ENCODE measurements at places on chromosomes 7 and 10.

- DNase-seq, result no peak
Measured at GRCh38 chr7:17027143-17027788, 145.5 kb upstream of the AGR3 start.

GRCh38 chr7:136079478-136079892 lies 102.3 kb upstream of the MTPN start:
- DNase-seq, result no peak

GRCh38 chr10:95472304-95473088 lies 88.7 kb downstream of the SORBS1 start:
- no peak for DNase-seq

DNA sequence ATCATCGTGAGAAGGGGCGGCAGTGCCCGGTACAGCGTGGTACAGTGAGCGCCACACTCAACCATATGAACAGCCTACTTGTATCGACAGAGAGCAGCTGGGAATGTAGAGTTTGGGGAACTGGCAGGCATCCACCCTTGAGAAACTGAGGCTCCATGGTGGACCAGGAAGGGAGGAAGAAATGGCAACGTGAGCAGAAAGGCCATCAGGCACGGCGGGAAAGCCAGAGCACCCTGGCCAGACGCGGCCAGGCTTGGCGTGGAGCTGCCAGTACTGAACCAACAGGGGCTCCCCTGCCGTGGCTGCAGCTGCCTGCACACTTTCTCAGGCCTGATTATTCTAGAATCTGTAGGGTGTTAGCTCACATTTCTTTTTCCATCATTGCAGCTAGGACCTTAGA lies 442.3 kb downstream of the PTPRN2 start:
- no peak for DNase-seq

GRCh38 chr7:114986190-114987180 lies 64.6 kb downstream of the MDFIC start:
- DNase-seq, result no peak

DNA sequence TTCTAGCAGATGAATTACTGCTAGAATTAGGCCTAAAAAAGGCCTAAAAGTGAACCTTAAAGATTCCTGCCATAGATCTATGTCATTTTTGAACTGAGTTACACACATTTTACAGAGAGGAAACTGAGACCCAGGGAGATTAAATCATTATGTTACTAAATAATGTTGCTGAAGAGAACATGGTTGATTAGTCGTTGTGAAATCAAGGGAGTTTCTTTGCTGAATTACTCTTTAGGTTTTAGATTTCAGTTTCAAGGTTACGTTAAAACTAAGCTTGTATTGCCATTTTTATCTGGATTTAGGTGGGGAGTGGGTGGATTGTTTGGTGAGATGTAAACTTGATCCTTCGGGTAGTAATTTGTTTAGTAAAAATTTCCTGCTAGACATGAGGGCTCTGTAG lies 21.3 kb downstream of the CDK14 start:
- no peak for DNase-seq

- DNase-seq, result no peak
Measured at GRCh38 chr10:7546385-7546967, 120.3 kb downstream of the ITIH5 start.

DNA sequence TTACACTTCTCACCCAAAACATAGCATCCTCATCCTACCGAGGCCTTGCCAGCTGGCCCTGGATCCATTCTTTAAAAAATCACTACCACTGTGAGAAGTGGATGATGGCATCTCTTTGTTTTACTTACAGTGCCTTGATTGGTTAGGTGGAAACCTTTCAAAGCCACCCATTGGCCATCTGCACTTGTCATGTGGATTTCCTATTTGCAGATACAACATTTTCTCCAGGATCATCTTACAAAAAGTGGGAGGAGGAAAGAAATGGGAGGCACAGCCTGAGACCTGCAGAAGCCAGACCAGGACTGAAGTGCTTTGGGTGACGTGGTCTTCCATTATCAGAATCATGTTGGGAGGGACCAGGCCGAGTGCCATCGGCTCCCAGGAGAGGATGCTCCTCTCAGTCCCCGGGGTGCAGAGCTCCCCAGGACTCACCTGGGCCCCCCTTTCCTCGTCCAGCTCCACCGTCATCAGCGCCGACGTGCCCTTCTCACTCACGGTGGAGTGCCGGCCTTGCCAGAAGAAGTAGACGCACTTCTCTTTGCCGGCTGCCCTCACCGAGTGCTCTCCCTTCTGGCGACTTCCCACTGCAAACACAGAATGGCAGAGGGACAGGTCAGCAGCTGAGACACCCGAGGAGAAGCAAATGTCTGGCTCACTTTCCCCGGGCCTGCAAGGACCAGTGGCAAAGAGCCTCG lies 161.2 kb downstream of the SVIL start:
- no peak for DNase-seq

GRCh38 chr10:25934621-25935139 lies 651 bp downstream of the MYO3A start:
- DNase-seq, result no peak

- no peak for DNase-seq
Measured at GRCh38 chr10:94496010-94496409, 49.6 kb upstream of the HELLS start.

DNA sequence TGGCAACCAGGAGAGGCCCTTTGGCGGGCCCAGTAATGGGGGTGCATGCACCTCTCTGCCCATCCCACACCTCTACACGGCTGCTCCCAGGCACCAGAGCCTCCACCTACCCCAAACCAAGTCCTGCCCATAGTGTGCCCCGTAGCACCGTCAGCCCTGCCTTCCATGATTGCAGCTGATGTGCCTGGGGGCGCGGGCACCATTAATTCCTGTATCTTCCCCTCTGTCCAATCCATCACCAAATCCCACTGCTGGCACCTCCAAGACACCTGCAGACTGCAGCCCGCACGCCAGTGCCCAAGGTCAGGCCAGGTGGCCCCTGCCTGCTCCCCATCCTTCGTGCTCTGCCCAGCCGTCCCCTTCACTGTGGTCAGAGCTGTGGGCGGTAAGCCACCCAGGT lies 533.0 kb downstream of the PTPRN2 start:
- DNase-seq, result no peak

GRCh38 chr7:90797596-90797995 lies 201.5 kb downstream of the CDK14 start:
- DNase-seq, result no peak

DNA sequence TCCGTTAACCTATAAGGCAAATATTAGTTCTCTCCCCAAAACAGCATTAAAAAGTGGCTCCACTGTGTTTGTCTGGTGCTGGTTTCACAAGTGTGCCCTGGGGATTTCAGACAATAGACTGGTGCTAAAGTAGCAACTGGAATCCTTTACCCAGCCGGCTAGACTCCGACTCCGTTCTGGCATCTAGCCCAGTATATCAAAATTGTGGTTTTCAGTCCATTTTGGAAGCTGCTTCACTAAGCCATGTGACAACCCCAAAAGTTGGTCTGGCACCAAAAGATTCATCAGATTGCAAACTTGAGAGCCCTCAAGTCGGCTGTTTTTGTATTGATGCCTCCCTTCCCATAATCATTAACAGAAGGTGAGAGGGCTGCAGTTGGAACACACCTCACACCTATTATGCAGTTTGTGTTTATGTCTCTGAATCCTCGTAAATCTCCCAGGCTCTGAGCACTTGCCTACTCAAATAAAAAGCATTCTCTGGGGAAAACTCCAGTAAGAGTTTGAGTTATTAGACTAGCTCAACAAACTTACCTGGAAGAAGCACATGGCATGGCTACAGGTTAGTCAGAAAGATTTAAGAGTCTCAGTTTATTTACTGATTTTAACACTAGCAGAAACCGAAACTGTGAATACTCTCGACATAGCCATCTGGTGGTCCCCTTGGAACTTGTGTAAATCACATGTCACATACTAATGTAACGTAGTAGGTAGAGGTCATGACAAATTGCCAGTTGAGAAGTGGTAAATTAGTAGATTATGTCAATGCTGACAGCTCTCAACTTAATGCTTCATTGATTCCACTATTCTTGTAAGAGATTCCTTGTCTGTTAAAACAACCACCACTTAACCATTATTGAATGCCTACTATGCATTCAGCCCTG lies 14.8 kb upstream of the WNT16 start:
- no peak for DNase-seq

DNA sequence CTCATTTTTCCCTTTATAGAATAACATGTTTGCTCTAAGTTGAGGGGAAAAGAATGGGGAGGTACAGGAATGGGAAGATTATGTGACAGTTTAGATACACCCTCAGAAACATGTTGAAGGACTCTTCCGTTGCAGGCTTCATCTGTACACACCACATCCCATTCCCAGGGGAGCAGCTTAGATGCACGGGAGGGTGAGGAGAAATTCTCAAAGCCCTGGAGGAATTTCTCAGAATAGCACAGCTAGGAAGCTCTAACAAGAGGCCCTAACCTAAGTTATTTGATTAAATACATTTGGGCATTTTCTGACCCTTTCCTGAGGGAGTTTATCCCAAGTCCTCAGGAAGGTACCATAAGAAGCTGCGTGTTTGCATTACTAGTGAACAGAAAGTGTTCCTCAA lies 660.2 kb upstream of the IGFBP3 start:
- no peak for DNase-seq

DNA sequence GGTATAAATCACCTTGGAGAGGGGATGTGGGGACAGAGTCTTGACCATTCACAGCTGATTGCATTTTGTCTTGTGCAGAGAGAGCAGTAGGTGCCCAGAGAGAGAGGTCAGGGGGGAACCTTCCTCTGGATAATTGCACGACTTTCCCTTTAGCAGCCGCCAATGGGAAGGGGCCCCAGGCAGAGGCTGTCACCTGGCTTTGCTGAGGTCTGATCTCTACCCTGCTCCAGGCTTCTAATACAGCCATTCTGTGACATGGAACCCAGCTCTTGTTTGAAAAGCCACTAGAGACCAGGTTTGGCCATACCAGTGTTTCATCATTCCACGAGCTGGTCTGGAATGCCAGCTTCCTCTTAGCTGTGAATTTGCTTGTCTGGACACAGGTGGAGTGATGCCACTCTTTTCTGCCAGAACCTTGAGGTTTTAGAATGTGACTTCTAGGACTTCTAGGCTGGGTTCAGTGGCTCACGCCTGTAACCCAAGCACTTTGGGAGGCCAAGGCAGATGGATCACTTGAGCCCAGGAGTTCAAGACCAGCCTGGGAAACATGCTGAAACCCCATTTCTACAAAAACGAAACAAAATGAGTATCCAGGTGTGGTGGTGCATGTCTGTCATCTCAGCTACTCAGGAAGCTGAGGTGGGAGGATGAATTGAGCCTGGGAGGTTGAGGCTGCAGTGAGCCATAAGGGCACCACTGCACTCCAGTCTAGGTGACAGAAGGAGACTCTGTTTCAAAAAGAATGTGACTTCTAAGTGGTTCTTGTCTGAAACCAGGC lies 159.9 kb downstream of the CAMK1D start:
- DNase-seq, result no peak

- peak; percentile 4 for DNase-seq
Measured at GRCh38 chr7:88835147-88835728, 39.7 kb upstream of the TEX47 start.

- DNase-seq, result no peak
Measured at GRCh38 chr7:125934955-125935354, 1005.3 kb upstream of the POT1 start.

- DNase-seq, result no peak
Measured at GRCh38 chr10:124197371-124198124, 104.2 kb upstream of the CHST15 start.

- no peak for DNase-seq
Measured at GRCh38 chr10:84695902-84696301, 367.5 kb downstream of the CCSER2 start.

GRCh38 chr10:73907841-73908517 lies 3.0 kb upstream of the PLAU start:
- DNase-seq, result no peak

DNA sequence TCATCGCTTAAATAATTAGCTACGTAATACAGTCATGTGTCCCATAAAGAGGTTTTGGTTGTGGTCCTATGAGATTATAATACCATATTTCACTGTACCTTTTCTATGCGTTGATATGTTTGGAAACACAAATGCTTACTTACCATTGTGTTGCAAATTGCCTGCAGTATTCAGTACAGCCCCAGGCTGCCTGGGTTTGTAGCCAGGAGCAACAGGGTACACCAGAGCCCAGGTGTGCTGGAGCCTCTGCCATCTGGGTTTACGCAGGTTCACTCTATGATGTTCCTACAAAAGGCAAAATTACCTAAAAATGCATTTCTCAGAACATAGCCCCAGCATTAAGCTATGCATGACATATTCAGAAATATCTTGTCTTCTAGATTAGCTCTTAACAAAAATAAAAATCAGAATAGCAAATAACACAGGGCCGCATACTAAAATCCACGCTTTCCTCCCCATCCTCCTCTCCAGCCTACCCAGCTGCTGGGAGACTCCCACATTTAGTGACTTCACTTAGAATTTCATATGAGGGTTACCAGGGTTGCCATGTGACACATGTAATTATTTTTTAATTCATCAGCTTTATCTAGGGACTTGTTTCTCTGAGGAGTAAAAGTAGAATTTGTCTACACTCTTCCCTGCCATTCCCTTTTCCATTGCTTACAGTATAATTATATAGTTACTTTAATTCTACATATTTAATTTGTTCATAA lies 559.0 kb upstream of the ADARB2 start:
- no peak for DNase-seq

DNA sequence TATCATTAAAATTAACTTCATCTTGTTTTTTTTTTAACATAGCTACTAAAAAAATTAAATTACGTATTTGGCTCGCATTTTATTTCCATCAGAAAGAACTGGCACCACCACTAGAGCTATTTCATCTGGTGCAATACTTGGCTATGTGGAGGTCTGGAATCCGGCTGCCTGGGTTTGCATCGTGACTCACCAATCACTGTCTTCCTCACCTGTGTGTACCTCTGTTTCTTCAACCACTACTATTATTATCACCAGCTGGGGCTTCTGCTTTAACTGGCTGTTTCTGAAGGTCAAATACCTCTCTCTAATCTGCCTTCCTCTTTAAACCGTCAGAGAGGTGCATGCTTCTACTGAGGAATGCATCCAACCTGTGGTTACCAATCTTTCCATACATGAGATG lies 6.5 kb downstream of the WDR91 start:
- no peak for DNase-seq

DNA sequence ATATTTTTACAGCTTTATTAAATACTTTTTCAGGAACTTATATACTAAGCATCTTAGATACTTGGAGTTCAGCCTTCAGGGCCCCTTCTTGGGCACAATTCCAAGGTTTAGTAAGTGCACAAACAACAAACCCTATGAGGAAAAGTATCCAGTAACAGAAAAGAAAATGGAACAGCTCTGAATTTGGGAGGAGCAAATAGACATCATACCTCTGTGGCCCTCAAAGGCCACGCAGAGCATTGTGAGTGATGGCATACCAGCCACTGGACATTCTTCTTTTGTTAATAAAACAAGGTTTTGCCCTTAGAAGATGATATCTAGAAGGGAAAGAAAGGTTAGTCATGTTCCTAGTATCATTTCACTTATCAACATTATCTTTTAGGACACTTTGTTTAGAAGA lies 46.0 kb downstream of the ST7 start:
- DNase-seq, result no peak

GRCh38 chr7:41592794-41593193 lies 110.1 kb downstream of the INHBA start:
- no peak for DNase-seq

GRCh38 chr10:116211682-116212081 lies 61.3 kb downstream of the GFRA1 start:
- no peak for DNase-seq

- DNase-seq, result no peak
Measured at GRCh38 chr10:61000769-61001730, 57.1 kb upstream of the RHOBTB1 start.

All from CD4-positive, alpha-beta T cell (primary cell).